ENCODE measurements at places on chromosomes 7 and 10. TPM values are rescaled to one million over a fixed set of nuclear protein-coding genes. Genes with fewer than 3 reads are reported as not detected.

- no peak overlapping the region for H3K27ac ChIP-seq
- H3K4me3 ChIP-seq = no peak overlapping the region
- H3K27me3 ChIP-seq = no peaks in the 10 kb centered on the region
- no peak for DNase-seq
- no peaks in the 10 kb centered on the region for H3K36me3 ChIP-seq
- no peaks in the 10 kb centered on the region for H3K4me1 ChIP-seq
These were observed 34.2 kb downstream of the SEMA3C start for GRCh38 chr7:80884511-80885195.

- H3K4me1 ChIP-seq = peaks cover 15% of the 10 kb centered on the region
- no peak overlapping the region for H3K27ac ChIP-seq
- H3K36me3 ChIP-seq = no peaks in the 10 kb centered on the region
These were observed 57.5 kb upstream of the ZNF32 start for GRCh38 chr10:43706166-43706565.

Gene SYCE1
- 0.86 TPM for total RNA-seq

GRCh38 chr7:29641651-29642050 lies 78.0 kb downstream of the PRR15 start:
- DNase-seq = no peak
- no peak overlapping the region for H3K4me3 ChIP-seq
- no peaks in the 10 kb centered on the region for H3K27me3 ChIP-seq
- no peaks in the 10 kb centered on the region for H3K36me3 ChIP-seq
- H3K4me1 ChIP-seq = no peaks in the 10 kb centered on the region
- H3K27ac ChIP-seq = no peak overlapping the region

DNA sequence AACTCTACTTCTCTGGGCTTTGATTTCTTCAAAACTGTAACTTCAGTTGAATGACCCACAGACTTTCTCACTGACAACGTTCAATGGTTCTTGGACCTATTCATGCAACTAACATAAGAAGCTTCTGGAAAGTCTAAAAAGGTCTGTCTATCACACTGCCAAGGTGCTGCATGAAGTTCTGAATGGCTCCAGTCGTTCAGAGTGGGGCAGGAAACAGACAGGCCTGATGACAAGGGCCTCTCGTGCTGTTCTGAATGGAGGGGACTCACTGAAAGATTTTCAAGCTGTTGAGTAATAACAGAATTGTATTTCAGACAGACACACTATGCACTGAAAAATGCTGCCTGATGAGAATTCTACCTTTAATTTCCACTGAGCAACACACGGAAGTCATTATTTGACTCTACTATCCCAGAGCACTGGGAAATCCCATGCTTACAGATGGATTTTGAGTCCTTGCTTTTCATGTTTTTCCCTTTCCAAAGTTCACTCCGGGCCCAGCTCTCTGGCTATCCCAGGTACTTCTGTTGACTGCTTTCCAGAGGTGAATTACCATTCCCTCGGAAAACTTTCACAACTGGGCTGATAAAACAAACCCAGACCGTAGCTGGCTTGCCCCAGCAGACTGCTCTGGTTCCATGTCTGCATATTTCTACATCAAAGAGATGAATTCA lies 204.9 kb upstream of the FRMD4A start:
- no peak for DNase-seq
- no peak overlapping the region for H3K27ac ChIP-seq
- no peaks in the 10 kb centered on the region for H3K36me3 ChIP-seq

DNA sequence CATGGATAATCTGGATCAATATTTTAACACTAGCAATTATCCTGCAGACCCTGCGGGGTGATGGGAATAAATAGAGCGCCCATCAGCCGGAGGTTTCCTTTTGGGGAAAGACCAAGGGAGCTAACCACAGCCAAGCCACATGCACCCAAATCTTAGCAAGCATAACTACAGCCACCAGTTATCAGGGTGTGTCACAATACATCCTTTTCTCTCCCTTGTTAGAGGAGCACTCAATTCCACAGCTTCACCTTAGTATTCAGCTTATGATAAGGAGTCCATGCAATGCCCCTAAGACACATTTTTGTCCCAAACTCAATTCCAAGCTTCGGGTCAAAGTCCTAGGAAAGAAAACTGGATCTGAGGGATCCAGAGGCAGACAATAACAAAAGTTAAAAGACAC lies 15.9 kb downstream of the TOMM7 start:
- H3K36me3 ChIP-seq = peaks cover 7% of the 10 kb centered on the region
- H3K27me3 ChIP-seq = no peaks in the 10 kb centered on the region
- DNase-seq = no peak
- H3K27ac ChIP-seq = no peak overlapping the region
- no peak overlapping the region for H3K4me3 ChIP-seq
- no peaks in the 10 kb centered on the region for H3K4me1 ChIP-seq

- H3K27me3 ChIP-seq = no peaks in the 10 kb centered on the region
- no peak overlapping the region for H3K4me3 ChIP-seq
- no peaks in the 10 kb centered on the region for H3K4me1 ChIP-seq
- DNase-seq = no peak
These were observed 204.7 kb downstream of the CNTNAP2 start for GRCh38 chr7:146321301-146321700.

Measured in spleen (tissue), 13 donors.